WTC11 (cell line): ENCODE measurements at places on chromosomes 6 and 20.

DNA sequence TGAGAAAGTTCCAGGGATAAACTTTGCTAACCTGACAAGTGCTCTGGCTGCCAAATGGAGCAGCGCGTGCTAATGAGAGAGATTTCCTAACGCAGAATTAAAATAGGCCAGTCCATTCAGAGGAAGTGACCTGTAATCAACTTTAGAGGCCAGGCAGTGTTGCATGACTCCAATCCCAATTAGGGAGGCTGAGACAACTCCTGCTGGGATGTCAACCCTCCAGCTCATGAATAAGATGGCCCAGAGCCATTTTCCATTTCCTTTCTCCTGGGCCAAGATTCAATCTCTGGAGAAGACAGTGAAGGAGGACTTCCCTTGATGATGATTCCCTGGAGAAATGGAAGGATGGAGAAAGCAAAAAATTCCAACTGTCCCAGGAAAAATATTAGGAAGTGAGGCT is 241.5 kb upstream of the RNF24 start:
- no peak for DNase-seq

DNA sequence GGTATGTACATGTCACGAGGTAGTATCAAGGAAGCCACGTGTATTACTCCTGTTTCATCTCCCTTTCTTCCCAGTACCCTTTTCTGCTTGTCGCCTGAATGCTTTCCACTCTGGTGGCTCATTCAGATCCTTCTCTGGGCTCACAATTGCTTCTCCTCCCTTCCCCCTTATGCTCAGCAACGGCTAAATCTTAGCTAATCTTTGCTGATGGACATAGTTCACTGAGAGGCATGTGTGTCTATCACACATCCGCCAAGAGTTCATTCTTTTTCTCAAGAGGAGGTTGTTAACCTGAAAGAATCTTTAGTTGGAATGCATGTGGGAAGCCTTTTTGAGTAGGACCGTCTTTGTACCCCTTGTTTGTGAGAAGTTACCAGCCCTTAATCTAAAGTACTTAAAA is 25.8 kb upstream of the MROH8 start:
- DNase-seq, result no peak

GRCh38 chr6:101266063-101266462 is 127.4 kb upstream of the GRIK2 start:
- no peak for DNase-seq

DNA sequence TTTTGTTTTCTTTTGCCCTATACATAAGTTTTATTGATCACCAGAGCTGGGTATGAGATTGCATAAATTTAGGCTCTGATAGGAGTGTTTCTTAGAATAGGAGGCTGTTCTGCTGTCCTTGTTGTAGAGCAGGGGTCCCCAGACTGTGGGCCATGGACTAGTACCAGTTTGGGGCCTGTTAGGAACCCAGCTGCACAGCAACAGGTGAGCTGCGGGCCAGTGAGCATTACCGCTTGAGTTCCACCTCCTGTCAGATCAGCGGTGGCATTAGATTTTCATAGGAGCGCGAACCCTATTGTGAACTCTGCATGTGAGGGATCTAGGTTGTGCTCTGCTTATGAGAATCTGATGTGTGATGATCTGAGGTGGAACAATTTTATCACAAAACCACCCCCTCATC is 26.2 kb downstream of the PHF3 start:
- DNase-seq, result no peak

GRCh38 chr6:21342501-21342900 is 251.1 kb upstream of the SOX4 start:
- no peak for DNase-seq

GRCh38 chr20:14434384-14435136 is 97.1 kb upstream of the FLRT3 start:
- no peak for DNase-seq

- peak; percentile 78 for DNase-seq
Observed at GRCh38 chr20:23235173-23236027, 115.2 kb upstream of the NXT1 start.

GRCh38 chr6:34671801-34672656 is 24.5 kb downstream of the ILRUN start:
- no peak for DNase-seq

DNA sequence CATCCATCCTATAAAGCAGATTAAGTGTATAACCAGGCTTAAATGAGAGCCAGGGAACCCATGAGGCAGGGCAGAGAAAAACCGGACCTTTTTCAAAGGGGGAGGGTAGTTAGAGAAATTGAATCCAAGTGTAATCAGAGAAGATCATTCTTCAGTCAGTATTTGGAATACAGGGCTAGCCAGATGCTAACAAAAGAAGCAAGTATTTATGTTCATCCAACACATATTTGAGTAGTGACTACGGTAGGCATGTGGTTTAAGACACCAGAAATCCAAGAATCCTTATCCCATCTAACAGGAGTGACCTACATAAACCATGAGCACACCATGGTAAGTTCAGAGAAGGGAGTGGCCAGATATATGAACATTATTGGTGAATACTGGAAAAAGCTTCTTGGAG is 46.8 kb upstream of the FAM83C start:
- no peak for DNase-seq

- DNase-seq, result no peak
Observed at GRCh38 chr20:39433466-39433865, 471.3 kb downstream of the DHX35 start.

- DNase-seq, result no peak
Observed at GRCh38 chr6:37619641-37620040, 78.0 kb downstream of the MDGA1 start.

DNA sequence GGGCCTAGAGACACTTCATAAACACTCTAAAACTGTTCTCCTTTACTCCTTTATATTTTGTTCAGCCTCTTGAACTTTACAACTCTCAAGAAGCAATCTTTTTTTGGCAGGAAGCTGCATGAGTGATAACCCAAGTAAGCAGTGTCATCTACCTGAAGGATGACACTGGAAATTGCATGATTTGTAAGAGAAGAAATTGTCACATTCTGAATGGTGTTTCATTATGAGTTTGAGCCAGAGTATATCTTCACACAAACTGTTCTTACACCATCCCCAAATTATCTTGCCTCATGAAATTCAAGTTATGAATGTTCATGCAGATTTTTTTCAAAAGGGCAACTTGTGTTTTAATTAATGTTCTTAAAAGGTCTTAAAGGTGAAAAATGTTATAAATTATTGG is 799.3 kb downstream of the TBC1D32 start:
- no peak for DNase-seq

DNA sequence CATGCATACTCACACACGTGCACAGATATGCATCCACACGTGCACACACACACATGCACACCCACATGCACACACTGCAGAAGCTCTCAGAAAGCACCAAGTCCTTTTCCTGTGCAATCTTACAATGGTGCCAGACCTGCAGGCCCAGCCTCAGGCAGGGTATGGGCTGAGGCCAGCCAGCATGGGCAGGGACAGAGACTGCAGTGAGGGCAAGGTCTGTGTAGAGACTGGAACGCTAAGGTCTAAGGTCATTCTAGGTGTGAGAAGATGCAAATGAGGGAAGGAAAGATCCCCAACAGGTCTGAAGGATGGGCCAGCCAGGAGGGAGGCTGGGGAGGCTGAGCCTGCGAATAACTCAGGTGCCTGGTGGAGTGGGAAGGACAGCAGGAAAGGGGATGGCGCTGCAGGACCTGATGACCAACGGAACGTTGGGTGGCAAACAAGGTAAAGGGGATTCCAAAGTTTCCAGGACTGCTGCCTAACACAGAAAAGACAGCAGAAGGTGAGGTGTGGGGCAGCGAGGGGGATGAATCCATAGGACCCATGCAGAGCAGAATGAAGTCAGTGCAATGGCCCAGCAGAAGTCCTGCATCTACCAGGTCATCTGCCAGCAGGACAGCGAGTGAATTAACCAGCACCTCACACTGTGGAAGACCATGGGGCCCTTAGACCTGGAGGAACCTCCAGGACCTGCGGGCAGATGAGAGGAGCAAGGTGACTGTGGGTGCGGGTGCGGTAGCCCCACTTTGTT is 67.0 kb downstream of the ABHD12 start:
- DNase-seq, result no peak

DNA sequence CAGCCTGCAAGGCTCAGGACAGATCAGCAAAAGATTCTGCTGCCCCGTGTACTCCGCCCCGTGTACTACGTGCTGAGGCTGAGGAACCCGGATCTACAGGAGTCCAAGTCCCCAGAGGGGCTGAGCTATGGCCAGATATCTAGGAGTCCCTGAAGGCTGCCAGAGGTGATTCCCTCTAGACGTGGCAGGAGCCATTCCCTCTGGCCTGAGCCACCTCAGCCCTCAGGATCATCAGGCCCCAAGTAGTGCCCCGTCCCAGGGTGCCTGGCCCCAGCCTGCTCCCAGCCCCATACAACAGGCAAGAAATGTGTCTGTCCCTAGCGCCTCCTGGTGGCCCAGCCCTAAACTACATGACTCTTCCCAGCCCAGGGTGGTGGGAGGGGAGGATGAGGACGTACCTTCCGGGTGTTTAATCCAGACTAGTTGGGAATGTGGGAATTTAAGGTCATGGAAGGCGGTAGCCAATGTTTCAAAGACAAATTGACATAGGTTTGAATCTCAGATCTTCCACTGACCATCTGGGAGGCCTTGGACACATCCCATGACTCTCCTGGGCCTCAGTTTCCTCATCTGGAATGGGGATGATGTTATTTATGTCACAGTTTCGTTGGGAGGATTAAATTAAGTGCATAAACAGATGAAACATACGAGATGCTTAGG is 49.4 kb upstream of the PTPN1 start:
- DNase-seq, result peak; percentile 96

GRCh38 chr20:9227896-9228615 is 159.2 kb downstream of the PLCB4 start:
- no peak for DNase-seq

- no peak for DNase-seq
Observed at GRCh38 chr6:621931-622330, 35.0 kb downstream of the HUS1B start.

- no peak for DNase-seq
Observed at GRCh38 chr20:58310291-58310782, 822 bp downstream of the RAB22A start.

- DNase-seq, result peak; percentile 36
Observed at GRCh38 chr6:1527073-1527457, 82.7 kb upstream of the FOXC1 start.

DNA sequence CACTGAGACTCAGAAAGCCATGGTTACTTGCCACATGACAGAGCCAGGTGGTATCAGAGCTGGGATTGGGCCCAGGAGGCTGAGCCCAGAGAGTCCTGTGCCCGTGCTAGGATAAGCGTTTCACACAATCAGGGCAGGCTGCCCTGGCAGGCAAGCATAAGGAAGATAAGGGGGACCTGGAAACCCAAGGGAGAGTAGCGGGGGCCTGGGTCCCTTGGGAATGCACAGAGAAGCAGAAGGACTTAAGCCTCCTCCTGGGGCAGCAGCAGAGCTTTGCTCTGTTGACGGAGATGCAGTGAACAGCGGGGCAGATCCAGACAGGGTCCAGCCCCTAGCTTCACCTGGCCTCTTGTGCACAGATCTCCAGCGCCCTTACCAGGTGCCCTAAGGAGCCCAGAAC is 8.7 kb downstream of the TRIB3 start:
- DNase-seq, result no peak

DNA sequence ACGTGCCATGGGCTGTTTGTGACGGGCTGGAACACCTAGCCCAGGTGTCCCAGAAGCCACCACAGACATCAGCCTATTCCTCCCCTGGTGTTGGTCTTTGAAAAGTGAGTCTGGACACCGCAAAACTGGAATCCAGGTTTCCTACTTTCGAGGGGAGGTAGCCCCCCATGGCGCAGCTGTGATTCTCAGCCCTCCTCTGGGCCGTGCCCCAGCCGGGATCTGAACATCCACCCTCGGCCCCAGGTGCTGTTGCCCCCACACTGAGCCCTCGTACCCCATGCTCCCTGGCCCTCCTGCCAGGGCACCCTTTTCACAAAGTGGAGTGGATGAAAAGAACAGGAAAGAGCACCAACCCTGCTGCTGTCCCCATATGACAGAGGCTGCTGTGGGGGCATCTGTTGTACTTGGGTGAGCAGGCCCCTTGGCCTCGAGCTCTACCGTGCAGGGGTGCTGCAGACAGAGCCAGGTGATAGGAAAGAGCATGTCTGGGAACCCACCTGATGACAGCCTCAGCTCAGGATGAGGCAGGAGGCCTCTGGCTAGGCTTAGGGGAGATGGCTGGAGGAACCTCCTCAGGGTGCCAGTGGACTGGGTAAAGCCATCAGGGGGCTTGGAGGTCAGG is 18.8 kb upstream of the MAS1L start:
- DNase-seq, result no peak

- no peak for DNase-seq
Observed at GRCh38 chr20:53950031-53950430, 120.4 kb downstream of the BCAS1 start.

DNA sequence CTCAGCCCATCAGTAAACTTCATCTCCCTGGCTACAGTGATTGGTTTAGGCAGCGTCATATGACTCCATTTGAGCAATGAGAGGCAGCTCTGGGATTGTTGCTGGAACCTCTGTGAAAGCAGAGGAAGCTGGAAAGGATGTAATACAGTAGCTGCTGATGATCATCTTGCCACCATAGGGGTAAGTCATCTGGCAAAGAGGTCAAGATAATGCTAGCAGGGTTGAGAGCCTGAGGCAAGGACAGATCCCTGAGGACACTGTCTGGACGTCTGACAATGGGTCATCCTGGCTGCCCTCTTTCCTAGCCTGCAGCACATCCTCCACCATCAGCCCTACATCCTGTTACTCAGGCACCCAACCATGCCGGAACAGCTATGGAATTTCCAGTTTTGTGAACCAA is 25.5 kb upstream of the FKBP1A start:
- no peak for DNase-seq

DNA sequence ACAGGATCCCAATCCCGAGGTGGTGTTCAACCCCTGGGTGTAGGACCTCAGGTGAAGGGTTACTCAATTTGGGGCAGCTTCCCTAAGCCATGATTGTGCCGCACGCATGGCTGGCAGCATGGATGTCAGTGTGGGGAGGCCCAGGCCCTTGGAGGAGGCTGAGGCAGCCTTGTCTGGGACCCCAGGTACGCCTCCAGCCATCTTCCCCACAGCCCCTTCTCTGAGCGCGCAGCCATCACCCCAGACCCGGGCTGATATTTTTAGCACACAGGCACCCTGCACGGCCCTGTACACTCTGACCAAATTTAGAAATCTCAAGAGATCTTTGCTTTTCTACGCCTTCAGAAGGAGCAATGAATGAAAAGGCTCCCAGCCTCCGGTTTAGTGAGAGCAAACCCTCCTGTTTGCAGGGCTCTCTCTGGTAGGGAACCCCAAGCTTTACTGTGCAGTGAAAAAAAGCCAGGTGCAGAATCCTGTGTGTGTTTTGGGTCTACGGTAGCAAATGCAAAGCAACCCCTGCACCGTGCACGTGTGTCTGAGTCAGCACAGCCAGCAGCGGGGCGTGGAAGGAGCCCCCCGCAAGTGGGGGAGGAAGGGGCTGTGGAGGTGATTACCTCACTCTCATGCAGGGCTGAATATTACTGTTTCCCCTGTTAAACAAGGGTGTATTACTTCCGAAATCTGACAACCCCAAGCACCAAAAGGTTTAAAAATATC is 44.3 kb downstream of the CTCFL start:
- no peak for DNase-seq

DNA sequence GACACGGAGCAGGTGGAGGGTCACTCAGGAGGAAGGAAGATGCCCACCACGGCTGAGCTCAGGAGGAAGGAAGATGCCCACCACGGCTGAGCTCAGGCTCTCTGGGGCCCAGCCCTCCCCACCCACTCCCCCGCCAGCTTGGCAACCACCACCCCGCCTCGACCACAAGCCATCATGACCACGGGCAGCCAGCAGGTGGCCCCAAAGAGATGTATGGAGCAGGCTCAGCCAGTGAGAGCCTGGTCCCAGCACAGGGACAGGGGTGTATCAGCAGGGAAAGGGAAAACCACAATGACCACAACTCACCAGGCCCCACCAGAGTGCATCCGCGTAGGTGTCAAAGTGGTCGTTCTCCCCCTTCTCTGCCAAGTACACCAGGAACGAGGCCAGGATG is 30.4 kb downstream of the KCNQ2 start:
- peak; percentile 77 for DNase-seq
